Activated CD4-positive, alpha-beta T cell treated with anti-CD3 and anti-CD28 coated beads, Interleukin-2, amount 10 ng/mL, durations not matched to agents 7 days and 5 days (primary cell): ENCODE measurements at places on chromosomes 1 and 21. TPM values are rescaled to one million over a fixed set of nuclear protein-coding genes. Genes with fewer than 3 reads are reported as not detected.

DNA sequence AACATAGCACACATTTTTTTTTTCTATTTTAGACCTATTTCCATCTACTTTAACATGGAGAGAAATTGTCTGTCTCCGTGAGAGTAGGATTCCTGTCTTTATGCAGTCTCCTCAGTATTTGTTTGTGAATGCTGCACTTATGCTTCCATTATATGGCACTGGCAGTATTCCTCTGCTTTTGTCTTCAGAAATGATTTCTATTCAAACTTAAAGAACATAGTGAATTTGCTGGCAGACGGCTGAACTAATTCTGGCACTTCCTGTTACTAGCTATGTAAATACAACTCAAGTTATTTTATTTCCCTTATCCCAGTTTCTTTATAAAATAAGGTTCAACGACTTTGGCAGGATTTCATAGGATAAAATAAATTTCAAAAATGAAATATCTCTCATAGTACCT lies 45.3 kb downstream of the KCTD3 start:
- peaks cover 2% of the 10 kb centered on the region for H3K4me1 ChIP-seq
- no peak overlapping the region for H3K27ac ChIP-seq

GRCh38 chr1:47483651-47484050 lies 45.8 kb downstream of the FOXD2 start:
- H3K27me3 ChIP-seq: peaks cover 6% of the 10 kb centered on the region
- no peak for DNase-seq
- no peaks in the 10 kb centered on the region for H3K4me1 ChIP-seq

GRCh38 chr1:158552296-158552695 lies 1.9 kb downstream of the OR6Y1 start:
- H3K27me3 ChIP-seq: peaks cover 10% of the 10 kb centered on the region
- no peaks in the 10 kb centered on the region for H3K4me1 ChIP-seq
- no peak for DNase-seq
- no peak overlapping the region for H3K27ac ChIP-seq

- H3K36me3 ChIP-seq: no peaks in the 10 kb centered on the region
- peaks cover 1% of the 10 kb centered on the region for H3K27me3 ChIP-seq
- H3K4me1 ChIP-seq: peaks cover 2% of the 10 kb centered on the region
- H3K4me3 ChIP-seq: no peak overlapping the region
- DNase-seq: no peak
These were observed 12.4 kb upstream of the BSDC1 start for GRCh38 chr1:32406629-32407111.

GRCh38 chr1:119045096-119045746 lies 57.1 kb upstream of the TBX15 start:
- H3K36me3 ChIP-seq: no peaks in the 10 kb centered on the region
- H3K4me3 ChIP-seq: no peak overlapping the region
- H3K4me1 ChIP-seq: no peaks in the 10 kb centered on the region
- no peak overlapping the region for H3K27ac ChIP-seq
- DNase-seq: no peak

DNA sequence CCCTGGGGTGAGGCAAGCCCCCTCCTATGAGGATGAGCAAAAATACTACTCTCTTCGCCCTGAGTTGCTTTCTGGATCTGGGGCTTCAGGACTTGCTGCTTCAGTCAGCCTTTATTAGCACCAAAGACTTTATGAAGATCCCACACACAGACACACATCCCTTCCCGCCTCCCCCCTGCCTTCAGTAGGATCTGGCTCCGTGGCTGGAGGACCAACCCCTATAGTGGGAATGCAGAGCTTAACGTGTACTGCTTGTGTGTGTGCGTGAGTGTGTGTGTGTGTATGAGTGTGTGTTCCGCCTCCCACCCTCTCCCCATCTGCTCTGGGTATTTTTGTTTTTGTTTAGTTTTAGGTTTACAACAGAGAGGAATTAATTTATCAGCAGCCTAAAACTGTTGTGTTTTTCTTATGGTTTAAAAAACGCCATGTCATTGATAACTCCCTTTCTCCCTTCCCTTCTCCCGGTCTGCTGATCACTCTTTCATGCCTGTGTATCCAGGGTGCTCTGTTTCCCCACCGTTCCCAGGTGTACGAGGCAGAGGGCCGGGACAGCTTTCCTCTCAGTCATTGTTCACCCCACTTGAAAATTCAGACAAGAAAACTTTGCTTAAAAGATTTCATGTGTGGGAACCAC lies 27.5 kb upstream of the ZFP69B start:
- no peaks in the 10 kb centered on the region for H3K27me3 ChIP-seq
- H3K27ac ChIP-seq: peak overlapping the region; percentile 31
- peaks cover 80% of the 10 kb centered on the region for H3K36me3 ChIP-seq
- no peak for DNase-seq

- peak overlapping the region; percentile 94 for H3K27ac ChIP-seq
- peak overlapping the region; percentile 93 for H3K4me3 ChIP-seq
- DNase-seq: peak; percentile 72
- H3K36me3 ChIP-seq: peaks cover 39% of the 10 kb centered on the region
These were observed 1.0 kb downstream of the YOD1 start for GRCh38 chr1:207049974-207050391.

GRCh38 chr1:164702216-164702615 lies 143.2 kb downstream of the PBX1 start:
- no peak for DNase-seq
- no peaks in the 10 kb centered on the region for H3K4me1 ChIP-seq
- no peaks in the 10 kb centered on the region for H3K27me3 ChIP-seq
- no peak overlapping the region for H3K27ac ChIP-seq
- no peaks in the 10 kb centered on the region for H3K36me3 ChIP-seq
- no peak overlapping the region for H3K4me3 ChIP-seq

Gene YRDC
- total RNA-seq: 13.8 TPM

GRCh38 chr1:21966247-21967000 lies 10.4 kb upstream of the CELA3B start:
- H3K36me3 ChIP-seq: no peaks in the 10 kb centered on the region
- no peaks in the 10 kb centered on the region for H3K27me3 ChIP-seq
- peaks cover 4% of the 10 kb centered on the region for H3K4me1 ChIP-seq
- H3K4me3 ChIP-seq: no peak overlapping the region

DNA sequence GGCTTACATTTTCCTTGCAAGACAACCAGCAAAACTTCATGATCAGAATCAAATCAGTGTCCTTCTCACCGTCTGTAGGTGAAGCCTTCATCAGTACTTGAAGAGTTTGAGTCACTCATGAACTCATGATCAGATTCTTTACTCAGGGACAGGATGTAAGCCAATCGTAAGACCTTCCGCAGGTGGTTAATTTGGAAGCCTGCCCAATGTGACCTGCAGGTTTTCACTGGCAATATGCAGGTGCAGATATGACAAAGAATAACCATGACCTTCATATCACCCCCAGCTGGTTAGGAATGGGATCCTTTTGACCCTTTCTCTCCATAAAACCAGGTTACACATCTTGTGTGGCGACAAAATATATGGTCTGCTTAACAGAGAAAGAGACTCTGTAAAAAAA lies 2.4 kb upstream of the PRAMEF20 start:
- no peak overlapping the region for H3K27ac ChIP-seq
- no peak overlapping the region for H3K4me3 ChIP-seq
- DNase-seq: no peak
- no peaks in the 10 kb centered on the region for H3K4me1 ChIP-seq
- no peaks in the 10 kb centered on the region for H3K36me3 ChIP-seq

DNA sequence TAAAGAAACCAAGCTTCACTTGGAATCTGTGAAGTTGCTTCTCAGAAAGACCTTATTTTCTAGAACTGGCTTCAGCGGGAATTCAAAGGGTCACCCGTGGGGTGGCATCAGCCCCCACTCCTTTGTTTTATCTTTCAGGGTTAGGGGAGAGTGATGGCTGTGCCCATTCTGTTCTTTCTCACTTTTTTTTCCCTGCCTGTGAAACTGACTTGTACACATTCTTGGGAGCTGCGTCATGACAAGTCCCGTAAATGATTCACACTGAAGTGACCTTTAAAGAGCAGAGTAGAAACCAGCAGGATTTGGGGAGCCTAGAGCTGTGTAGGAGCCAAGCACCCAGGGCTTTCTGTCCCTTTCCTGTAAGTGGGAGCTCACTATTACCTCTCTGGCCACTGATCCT lies 43.8 kb downstream of the SLC44A3 start:
- no peak overlapping the region for H3K4me3 ChIP-seq
- H3K27me3 ChIP-seq: peaks cover 2% of the 10 kb centered on the region
- no peaks in the 10 kb centered on the region for H3K36me3 ChIP-seq
- DNase-seq: no peak

DNA sequence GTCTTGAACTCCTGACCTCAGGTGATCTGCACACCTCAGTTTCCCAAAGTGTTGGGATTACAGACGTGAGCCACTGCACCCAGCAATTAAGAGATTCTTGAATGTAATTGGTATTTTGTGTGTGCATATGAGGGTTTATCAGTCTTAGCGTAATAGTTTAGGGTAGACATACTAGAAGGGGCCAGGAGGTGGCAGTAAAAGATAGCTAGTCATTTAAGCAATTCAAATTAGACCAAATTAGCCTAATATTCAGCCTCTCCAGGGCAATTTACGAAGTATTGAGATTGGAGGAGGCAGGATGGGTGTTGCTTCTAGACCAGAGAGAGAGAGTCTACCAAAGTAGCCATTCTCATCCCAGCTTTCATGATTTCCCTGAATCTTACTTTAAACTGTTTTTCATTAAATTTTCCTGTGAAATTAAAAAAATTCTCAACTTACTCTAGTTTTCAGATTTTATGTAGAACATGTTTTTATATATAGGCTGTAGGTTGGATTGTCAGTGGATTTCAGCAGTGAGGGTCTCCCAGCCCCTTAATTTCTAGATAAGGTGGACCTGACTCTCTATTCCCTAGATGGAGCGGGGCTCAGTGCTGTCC lies 119.7 kb downstream of the HHAT start:
- H3K36me3 ChIP-seq: no peaks in the 10 kb centered on the region
- peaks cover 9% of the 10 kb centered on the region for H3K27me3 ChIP-seq
- H3K27ac ChIP-seq: no peak overlapping the region
- no peak overlapping the region for H3K4me3 ChIP-seq
- peaks cover 20% of the 10 kb centered on the region for H3K4me1 ChIP-seq

DNA sequence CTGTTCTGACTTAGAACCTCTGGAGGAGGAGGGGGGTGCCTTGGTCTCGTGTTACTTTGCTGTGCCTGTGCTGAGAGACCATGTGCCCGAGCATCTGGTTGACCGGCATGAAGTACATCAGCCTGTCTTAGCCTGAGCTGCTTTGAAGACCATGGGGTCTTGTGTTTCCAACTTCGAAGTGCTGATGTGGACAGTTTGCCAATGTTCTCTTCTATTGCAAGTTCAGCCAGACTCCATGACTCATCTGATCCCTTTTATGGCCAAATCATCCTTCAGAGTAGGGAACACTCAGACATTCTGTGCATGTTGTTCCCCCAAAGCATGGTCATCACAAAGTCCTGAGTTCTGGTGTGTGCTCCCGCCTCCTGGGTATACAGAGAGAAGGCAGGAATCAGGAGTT lies 6.0 kb upstream of the PLA2G2C start:
- H3K4me3 ChIP-seq: no peak overlapping the region
- H3K27me3 ChIP-seq: peaks cover 42% of the 10 kb centered on the region
- no peak overlapping the region for H3K27ac ChIP-seq
- DNase-seq: no peak

DNA sequence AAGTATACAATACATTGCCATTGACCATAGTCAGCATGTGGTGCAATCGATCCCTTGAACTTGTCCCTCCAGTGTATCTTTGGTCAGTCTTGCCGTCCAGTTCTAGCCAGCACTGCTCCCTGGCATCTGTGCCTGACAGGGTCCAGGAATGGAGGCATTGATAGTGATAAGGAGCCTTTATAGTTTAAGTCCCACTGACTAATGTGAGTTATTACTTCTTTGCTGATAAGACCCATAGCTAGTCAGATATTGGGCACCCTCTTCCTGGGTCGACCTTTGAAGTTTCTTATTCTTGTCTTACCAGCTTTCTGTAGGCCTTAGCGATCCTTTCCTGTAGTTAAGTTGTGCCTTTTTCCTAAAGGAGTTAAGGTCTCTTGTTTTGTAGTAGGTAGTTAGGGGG lies 13.0 kb downstream of the UCK2 start:
- peaks cover 7% of the 10 kb centered on the region for H3K36me3 ChIP-seq
- H3K27me3 ChIP-seq: no peaks in the 10 kb centered on the region
- no peak overlapping the region for H3K27ac ChIP-seq
- DNase-seq: no peak

DNA sequence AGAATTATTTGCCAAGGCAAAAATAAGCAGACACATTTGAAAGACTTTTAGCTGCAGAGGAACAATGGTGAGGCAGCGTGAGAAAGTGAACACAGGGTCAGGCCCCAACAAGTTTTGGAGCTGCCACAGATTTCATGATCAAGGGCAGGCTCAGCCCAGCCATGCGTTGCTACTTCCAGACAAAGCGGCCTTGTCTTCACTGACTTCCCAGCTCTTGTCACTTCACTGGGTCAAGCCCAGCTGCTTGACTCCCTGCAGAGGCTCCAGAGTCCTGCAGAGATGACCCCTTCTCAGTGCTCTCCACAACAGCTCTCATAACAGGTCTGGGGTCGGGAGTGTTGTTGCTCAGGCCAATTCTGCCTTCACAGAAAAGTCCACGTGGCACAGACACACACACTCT lies 35.8 kb downstream of the HHAT start:
- DNase-seq: no peak
- no peaks in the 10 kb centered on the region for H3K36me3 ChIP-seq
- H3K27me3 ChIP-seq: no peaks in the 10 kb centered on the region

GRCh38 chr1:4600615-4601460 lies 53.6 kb upstream of the AJAP1 start:
- H3K27me3 ChIP-seq: peaks cover 6% of the 10 kb centered on the region
- no peaks in the 10 kb centered on the region for H3K36me3 ChIP-seq
- no peak for DNase-seq
- no peaks in the 10 kb centered on the region for H3K4me1 ChIP-seq

Gene LMO4
- 22.9 TPM for total RNA-seq

DNA sequence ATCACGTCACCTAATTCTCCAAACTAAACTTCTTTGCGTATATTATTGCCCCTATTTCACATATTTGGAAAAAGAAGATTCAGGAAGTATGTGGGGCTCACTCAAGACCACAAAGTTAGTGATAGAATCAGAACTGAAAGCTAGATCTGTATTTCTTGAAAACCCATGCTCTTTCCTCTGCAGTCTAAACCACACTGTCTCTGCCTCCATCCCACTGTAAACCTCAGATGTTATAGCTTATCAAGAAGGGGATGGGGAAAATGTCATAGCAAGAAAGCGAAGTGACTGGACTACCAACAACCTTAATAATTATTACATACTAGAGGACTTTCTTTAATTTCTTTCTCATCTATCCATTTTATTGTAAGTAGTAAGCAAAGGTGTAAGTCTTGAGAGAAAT lies 257.7 kb upstream of the SGIP1 start:
- H3K27me3 ChIP-seq: no peaks in the 10 kb centered on the region
- DNase-seq: peak; percentile 56
- peaks cover 94% of the 10 kb centered on the region for H3K4me1 ChIP-seq
- peak overlapping the region; percentile 88 for H3K27ac ChIP-seq
- peaks cover 11% of the 10 kb centered on the region for H3K36me3 ChIP-seq
- H3K4me3 ChIP-seq: peak overlapping the region; percentile 64

- no peaks in the 10 kb centered on the region for H3K36me3 ChIP-seq
- H3K4me1 ChIP-seq: peaks cover 2% of the 10 kb centered on the region
- no peak overlapping the region for H3K4me3 ChIP-seq
These were observed 56.2 kb upstream of the GNG12 start for GRCh38 chr1:67889466-67889865.

- H3K4me1 ChIP-seq: peaks cover 24% of the 10 kb centered on the region
- no peaks in the 10 kb centered on the region for H3K27me3 ChIP-seq
- H3K36me3 ChIP-seq: peaks cover 6% of the 10 kb centered on the region
- no peak overlapping the region for H3K27ac ChIP-seq
These were observed 12.6 kb downstream of the PYCR2 start for GRCh38 chr1:225911191-225912130.

- peak; percentile 59 for DNase-seq
- peaks cover 19% of the 10 kb centered on the region for H3K36me3 ChIP-seq
- peaks cover 75% of the 10 kb centered on the region for H3K27me3 ChIP-seq
- peak overlapping the region; percentile 3 for H3K27ac ChIP-seq
- H3K4me1 ChIP-seq: peaks cover 34% of the 10 kb centered on the region
These were observed 5.2 kb upstream of the FOXD3 start for GRCh38 chr1:63316984-63317816.

- no peaks in the 10 kb centered on the region for H3K27me3 ChIP-seq
- H3K4me3 ChIP-seq: no peak overlapping the region
- H3K4me1 ChIP-seq: no peaks in the 10 kb centered on the region
- H3K27ac ChIP-seq: no peak overlapping the region
These were observed 56.1 kb upstream of the LRRC7 start for GRCh38 chr1:69511426-69512192.
